Hypothalamus (tissue), 51 donors: ENCODE measurements at places on chromosomes 11 and 22.
A peak's percentile ranks its signal among the peaks of the same experiment; 100 is the strongest.

DNA sequence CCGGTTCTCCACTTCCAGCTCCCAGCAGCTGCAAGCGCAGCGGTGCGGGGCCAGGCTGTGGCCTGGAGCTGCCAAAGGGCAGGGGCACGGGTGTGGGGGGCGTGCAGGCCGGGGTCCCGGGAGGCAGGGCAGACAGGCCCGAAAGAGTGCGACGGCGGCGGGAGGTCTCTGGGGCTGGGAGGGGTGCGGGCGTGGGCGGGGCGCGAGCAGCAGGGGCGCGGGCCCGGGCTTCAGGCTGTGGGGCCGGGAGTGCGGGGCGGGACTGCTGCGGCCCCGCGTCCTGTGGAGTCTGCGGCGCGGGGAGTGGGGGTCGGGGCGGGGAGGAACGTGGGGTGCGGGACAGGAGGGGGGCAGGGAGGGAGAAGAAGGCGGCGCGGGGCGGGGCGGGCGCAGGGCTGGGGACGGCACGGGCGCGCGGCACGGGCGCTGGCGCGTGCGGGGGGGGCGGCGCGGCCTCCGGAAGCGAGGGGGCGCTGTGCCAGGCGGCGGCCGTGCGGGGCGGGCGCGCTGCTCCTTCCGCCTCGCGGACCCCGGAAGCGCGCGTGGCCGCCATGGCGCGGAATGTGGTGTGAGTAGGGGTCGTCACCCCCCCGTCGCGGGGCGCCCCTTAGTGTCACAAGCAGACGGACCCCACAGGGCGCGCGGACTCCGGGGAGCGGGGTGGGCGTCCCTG, at the start of gene MRPL23:
Gene MRPL23, plus strand, starts transcription at position 521 of the 673 bp plus-strand sequence. Its CDS starts 31 bp downstream, at position 552.
- DNase-seq = no peak

DNA sequence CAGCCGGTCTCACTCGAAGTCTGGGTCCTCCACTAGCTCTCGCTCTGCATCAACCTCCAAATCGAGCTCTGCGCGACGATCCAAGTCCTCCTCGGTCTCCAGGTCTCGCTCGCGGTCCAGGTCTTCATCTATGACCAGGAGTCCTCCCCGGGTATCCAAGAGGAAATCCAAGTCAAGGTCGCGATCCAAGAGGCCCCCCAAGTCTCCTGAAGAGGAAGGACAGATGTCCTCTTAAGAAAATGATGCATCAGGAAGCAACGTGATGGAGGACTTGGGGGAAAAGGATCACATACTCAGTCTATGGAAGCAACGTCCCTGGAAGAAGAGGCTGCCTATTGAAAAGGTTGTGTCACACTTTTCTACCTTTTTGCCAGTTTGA, 1.1 kb downstream of the SRSF8 start:
- DNase-seq = peak; percentile 77

DNA sequence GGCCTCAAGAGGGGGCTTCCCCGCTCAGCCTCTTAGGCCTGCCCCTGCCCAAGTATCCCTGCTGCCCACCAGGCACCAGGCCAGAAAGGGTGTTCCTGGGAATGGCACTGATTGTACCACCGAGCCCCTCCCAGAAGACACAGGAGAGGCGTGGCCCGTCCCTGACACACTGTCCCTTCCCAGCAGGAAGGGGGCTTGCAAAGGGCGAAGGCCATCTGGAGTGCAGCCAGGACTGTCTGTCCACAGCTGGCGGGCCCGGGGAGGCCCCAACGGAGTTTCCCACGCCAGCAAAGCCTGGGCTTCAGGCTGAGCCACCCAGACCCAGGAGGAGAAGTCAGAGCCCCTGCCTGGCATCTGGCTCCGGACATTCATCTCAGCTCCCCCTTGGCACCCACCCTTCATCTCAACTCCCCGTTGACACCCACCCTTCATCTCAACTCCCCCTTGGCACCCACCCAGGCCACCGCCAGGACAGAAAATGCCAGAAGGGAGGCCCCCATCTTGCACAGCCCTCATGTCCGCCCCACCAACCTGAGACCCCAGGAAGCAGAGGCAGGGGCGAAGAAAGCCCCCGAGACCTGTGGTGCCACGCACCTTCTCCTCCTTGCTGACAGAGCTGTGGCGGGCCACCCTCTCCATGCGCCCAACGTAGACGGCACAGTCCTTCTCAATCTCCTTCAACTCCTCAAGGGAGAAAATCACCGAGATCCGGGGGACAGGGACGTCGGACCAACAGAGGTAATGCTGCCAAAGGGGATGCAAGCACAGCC, 19.4 kb downstream of the TUBGCP6 start:
- DNase-seq = no peak

DNA sequence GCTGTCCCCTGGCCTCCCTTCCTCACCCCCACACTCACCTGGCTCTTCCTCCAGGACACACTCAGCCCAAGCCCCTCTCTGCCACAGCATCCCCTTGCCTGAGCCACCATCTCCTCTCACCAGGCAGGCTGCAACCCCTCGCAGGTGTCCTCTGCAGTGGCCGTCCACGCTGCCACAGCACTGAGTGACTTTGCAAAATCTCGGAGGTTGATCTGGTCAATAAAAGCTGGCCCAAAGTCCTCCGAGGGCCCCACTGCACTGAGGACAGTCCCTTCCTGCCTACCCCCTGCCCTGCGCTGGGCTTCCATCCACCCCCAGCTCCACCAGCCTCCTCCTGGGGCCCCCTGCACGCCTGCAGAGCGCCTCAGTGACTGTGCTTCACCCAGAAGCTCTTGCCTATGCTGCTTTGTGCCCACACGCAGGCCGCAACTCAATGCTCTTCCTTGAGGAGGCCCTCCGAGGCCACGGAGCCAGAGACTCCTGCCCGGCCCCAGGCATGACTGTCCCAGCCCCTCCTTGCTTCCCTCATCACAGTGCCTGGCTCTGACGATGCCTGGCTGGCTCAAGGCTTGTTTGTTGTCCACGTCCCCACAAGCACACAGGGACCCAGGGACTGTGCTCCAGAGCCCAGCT, 30.8 kb upstream of the SLC22A12 start:
- DNase-seq = no peak

- DNase-seq = no peak
Observed at GRCh38 chr22:27987557-27987956, 68.5 kb upstream of the PITPNB start.

DNA sequence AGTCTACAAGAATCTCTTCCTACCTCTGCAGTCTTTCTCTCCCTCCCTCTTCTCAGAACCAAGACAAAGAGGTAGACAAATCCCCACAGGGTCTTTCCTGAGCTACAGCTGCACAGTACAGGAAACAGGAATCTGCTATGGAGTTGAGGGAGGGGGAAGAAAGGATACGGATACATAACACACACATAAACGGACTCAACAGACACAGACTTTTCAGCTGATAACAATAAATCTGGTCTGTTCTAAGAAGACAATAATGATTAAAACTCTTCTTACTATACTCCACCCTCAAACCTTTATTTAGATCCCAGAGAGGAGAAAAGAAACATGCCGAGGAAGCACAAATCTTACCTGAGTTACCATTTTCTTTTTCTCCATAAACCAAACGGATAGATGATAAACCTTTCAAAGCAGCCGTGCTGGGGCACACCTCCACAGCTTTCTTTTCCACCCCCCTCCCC, 122.2 kb downstream of the APOL5 start:
- DNase-seq = no peak
